NCI-H146 (cell line): ENCODE measurements at places on chromosomes 5 and 9.
A peak's percentile ranks its signal among the peaks of the same experiment; 100 is the strongest.

DNA sequence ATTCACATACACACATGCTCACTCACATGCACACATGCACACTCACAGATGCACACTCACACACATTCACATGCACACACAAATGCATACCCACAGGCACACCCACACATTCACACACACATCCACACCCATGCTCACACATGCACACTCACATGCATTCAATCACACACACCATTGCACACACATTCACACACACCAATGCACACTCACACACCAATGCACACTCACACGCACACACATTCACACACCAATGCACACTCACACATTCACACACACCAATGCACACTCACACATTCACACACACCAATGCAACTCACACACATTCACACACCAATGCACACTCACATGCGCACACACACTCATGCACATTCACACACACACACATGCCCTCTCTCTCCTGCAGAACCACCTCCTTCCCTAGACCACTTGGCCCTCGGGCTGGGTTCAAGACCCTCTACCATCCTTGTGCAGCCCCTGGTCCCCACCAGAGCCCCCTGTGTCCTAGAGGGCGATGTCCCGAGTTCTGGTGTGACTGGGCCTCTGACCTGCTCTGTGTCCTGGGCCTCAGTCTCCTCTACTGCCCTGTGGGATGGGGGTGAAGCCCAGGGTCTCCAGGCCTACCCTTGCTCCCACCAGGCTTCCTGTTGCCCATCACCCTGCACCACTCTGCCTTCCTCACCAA lies 139.0 kb downstream of the OLFM1 start:
- no peak for DNase-seq

- DNase-seq = peak; percentile 68
These were observed 55.6 kb downstream of the ARHGEF37 start for GRCh38 chr5:149636861-149637246.

- DNase-seq = no peak
These were observed 217.1 kb downstream of the PIK3R1 start for GRCh38 chr5:68432682-68433081.

- DNase-seq = no peak
These were observed 3.8 kb downstream of the NR2F1-AS1 start for GRCh38 chr5:93576994-93577853.

- no peak for DNase-seq
These were observed 341.8 kb downstream of the MAN2A1 start for GRCh38 chr5:110031402-110032140.

- no peak for DNase-seq
These were observed 296.0 kb upstream of the DMRT1 start for GRCh38 chr9:545480-545879.
